ENCODE measurements at places on chromosomes 16 and 17. TPM values are rescaled to one million over a fixed set of nuclear protein-coding genes. Genes with fewer than 3 reads are reported as not detected.

The PRCD gene
- total RNA-seq, result 2.4 TPM

The STX1B gene
- 2.5 TPM for total RNA-seq

The PABPN1L gene
- not detected for total RNA-seq

The ACSM5 gene
- 0.66 TPM for total RNA-seq

The MRM3 gene
- total RNA-seq, result 28.7 TPM

The TPSG1 gene
- total RNA-seq, result not detected

The KRTAP4-5 gene
- total RNA-seq, result not detected

The TPPP3 gene
- 0.62 TPM for total RNA-seq

The ZNF624 gene
- 7.2 TPM for total RNA-seq

The MYO1D gene
- total RNA-seq, result 35.2 TPM

The HAS3 gene
- total RNA-seq, result 0.25 TPM

The PRSS21 gene
- 3.4 TPM for total RNA-seq

The SLC47A1 gene
- 1.5 TPM for total RNA-seq

The SULT1A4 gene
- total RNA-seq, result 1.1 TPM

Measured in uterine smooth muscle cell (primary cell).